ENCODE measurements at places on chromosomes 1 and 21.

DNA sequence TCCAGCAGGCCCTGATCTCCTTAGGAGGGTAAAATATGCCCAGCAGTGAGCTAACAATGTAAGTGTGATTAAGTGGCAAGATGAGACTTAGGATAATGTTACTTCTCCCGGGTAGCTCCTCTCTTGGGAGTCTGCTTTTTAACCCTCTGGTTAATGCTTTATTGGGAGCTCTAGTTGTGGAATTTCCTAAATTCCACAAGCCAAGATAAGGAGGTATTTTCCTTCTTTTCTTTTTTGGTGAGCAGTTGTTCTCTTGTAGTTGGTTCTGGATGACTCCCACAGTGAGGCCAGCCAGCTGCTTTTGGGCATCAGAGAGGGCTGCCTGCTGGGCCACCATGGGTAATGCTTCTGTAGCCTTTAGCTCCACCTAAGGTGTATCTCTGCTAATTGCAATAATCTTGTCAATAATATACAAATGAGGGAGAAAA, 19.3 kb downstream of the C1orf52 start:
- no peak for DNase-seq

GRCh38 chr1:174296309-174296708, 137.0 kb downstream of the RABGAP1L start:
- DNase-seq = no peak

DNA sequence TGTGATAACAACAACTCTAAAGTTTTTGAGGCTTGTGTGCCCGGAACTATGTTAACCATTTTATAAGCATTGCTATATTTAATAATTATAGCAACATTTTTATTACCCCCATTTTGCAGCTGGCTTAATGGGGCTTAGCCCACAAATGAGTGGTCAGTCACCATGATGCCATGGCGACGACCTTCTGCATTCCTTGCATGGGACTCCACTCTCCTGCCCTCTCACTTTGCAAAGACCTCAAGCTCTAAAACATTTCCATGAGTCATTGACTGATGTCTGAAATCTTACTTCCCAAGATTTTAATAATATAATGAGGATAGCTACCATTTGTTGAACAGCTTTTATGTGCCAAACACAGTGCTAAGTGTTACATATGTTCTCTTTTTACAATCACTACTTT, 15.4 kb downstream of the NGF start:
- no peak for DNase-seq

- DNase-seq = no peak
Observed at GRCh38 chr1:165426745-165427144, 18.2 kb downstream of the RXRG start.

DNA sequence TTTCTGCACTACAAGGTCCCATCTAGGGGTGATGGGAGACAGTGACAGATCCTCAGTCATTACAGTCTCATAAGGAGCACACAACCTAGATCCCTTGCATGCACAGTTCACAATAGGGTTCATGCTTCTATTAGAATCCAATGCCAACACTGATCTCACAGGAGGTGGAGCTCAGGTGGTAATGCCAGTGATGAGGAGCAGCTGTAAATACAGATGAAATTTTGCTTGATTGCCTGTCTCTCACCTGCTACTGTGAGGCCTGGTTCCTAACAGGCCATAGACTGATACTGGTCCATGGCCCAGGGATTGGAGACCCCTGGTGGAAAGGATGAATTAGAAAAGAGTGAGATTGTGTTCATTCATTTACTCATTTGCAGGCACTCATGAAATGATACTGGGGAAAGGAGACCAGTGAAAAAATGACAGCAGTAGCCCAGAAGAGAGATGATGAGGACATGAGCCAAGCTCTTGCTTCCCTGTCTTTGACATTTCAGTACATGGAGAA, 251.6 kb upstream of the DUSP10 start:
- DNase-seq = no peak

GRCh38 chr1:31621847-31622730, 4.6 kb downstream of the HCRTR1 start:
- DNase-seq = no peak

- no peak for DNase-seq
Observed at GRCh38 chr1:160070243-160071163, 543 bp upstream of the KCNJ10 start.

- DNase-seq = no peak
Observed at GRCh38 chr1:15826810-15827507, 19.5 kb upstream of the UQCRHL start.

GRCh38 chr1:119564548-119564947, 57.5 kb downstream of the HSD3B1 start:
- DNase-seq = no peak

GRCh38 chr1:152089014-152089674, at the start of gene TCHHL1:
TSS of gene TCHHL1 (minus strand) at chr1:152089064. CDS start at chr1:152088143, 921 bp downstream.
- no peak for DNase-seq

- DNase-seq = no peak
Observed at GRCh38 chr1:187960125-187960638, 1131.4 kb downstream of the PLA2G4A start.

DNA sequence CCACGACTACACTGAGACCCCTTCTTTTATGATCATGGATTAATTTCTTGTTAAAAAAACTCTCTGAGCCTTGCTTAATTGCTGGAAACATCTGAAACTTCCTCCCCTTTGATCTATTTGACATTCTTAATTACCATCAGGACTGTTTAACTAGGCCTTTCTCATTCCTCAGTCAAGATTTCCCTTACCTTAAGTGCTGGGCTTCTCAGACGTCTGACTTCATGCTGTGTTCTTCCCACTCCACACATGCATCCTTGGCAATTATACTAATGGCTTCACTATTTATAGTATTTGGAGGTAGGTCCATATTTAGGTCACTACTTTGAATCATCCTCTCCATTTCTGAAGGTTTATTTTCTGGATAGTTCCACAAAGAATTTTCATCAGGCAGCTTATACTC, 341.3 kb upstream of the TMPRSS15 start:
- DNase-seq = no peak

DNA sequence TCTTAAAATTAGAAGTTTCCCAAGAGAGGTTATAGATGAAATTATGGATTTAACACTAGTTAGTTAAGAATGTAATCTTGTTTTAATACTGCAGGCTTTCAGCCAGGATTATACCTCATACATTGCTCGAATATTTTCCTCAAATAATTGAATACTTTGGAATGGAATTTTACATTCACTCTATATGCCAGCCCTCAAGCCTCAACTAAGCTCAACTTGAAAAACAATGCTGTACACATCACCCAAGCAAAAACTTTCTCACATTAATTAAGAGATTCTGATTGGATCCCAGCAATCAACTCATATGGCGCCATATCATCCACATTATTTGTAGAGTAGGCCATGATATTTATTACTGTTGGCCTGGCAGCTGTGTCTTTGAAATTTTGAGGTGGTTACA, 710.7 kb upstream of the ADAMTS5 start:
- DNase-seq = no peak

GRCh38 chr1:2555634-2556276, 416 bp upstream of the TNFRSF14 start:
- no peak for DNase-seq

GRCh38 chr1:150869683-150870082, 6.7 kb downstream of the ARNT start:
- no peak for DNase-seq

DNA sequence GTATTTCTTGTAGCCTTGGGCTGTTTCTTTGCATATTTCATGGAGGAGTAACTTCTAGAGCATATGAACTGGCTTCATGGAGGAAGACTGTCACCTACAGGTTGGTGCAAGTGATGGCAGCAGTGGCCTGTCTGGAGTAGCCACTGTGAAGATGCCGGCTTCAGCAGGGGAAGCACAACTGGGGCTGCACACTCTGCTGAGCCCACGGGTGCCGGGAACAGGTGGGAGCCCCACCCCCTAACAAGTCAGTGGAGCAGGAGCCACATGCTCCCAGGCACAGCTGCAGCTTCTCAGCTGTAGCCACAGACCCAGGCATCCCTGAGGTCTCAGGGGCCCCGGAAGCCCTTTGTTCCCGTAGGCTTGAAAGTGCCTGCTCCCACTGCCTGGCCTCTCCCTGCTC, 43.2 kb upstream of the C1orf185 start:
- no peak for DNase-seq

DNA sequence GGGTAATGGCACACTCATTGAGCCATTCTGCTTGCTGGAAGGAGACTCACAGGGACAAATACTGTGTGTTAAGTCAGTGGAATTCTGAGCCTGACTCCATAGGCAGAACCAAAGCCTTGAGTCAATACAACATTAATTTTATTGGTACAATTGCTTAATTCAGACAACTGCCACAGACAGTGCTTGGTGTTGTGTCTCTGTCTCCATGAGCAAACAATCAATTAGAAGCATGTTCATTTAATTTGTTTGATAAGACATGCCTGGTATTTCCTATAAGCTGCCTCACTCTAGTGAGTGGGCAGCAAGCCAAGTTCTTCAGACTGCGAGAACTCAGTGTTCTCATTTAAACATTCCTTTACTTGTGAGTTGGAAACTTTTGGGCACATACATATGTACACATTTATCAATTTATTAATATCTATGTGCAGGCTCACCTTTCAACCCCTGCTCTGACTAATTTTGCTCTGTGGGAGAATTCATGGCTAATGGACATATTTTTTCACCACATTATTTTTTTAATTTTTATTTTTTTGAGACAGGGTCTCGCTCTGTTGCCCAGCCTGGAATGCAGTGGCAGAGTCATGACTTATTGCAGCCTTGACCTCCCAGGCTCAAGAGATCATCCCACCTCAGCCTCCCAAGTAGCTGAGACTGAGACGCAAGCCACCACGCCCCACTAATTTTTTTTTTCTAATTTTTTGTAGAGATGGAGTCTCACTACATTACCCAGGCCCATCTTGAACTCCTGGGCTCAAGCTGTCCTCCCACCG, 4.5 kb upstream of the SRSF10 start:
- no peak for DNase-seq

DNA sequence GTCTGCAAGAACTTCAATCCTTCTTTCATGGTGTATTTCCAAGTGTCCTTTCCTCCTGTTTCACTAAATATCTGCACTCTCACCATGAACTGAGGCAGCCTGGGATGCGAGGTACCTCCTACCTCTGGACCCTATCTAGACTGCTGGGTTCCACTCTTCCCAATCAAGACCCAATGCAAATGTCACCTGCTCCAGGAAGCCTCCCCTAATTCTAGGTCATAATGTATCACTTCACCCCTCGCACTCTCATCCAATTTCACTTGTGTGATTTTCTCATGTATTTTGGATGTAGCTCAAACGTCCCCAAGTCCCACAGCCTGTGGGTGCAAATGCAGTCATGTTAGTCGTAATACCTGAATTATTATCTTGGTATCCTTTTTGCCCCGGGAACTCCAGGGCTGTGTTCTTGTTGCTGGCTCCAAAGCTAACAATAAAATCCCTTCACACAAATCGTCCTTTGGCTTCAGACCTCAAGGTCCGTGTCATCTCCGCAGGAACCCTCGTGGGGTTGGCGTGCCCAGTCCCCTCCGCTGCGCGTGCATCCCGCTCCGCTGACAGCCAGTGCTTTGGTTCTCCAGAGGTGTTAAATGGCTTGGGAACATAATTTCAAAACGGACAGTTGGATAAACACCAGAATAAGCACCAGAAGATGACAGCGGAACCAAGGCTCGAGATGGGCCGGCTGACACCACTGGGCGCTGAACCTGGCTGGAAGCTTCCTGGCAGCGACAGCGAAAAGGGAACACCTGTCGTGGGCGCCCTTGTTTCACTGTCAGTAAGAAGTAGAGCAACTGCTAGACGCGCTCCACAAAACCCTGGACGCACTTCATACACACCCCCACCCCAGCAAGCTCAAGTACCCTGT, 1.0 kb upstream of the BACH1 start:
- DNase-seq = no peak

GRCh38 chr1:186202271-186202764, 172.7 kb downstream of the TPR start:
- no peak for DNase-seq

DNA sequence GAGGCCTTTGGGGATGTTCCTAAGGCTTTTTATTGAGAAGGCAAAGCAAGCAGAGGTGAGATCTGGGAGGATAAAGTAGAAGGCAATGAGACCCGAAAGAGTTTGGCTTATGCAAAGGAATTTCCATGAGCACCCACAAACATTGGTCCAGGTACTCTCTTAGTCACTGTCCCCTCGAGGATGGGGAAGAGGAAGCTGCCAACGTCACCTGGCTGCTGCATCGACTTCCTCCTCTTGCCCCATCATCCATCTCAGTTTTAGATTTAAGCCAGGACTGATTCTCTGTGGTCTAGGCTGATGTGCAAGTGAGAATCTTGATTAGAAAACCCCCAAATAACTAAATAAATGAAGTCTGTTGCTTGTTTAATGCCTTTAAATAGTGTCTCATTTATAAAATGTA, 28.7 kb downstream of the RUNX1 start:
- DNase-seq = no peak

DNA sequence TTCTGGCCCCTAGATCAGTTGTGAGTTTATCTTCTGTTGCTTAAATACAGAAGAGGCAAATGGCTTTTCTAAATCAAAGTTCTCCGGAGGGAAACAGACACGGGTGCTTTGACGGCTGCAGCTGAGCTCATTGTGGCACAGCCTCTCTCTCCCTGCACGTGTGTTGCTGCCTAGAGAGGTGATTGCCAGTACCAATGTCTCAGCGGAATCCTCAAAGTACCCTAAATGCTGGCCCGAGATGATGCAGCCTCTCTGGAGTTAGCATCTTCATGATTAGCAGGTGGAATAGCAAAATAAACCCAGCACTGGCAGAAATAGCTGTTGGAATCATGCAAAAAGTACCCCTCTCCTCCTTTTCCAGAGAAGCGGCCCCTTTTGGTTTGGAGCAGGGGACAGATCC, 192.2 kb downstream of the PRDM2 start:
- DNase-seq = no peak

DNA sequence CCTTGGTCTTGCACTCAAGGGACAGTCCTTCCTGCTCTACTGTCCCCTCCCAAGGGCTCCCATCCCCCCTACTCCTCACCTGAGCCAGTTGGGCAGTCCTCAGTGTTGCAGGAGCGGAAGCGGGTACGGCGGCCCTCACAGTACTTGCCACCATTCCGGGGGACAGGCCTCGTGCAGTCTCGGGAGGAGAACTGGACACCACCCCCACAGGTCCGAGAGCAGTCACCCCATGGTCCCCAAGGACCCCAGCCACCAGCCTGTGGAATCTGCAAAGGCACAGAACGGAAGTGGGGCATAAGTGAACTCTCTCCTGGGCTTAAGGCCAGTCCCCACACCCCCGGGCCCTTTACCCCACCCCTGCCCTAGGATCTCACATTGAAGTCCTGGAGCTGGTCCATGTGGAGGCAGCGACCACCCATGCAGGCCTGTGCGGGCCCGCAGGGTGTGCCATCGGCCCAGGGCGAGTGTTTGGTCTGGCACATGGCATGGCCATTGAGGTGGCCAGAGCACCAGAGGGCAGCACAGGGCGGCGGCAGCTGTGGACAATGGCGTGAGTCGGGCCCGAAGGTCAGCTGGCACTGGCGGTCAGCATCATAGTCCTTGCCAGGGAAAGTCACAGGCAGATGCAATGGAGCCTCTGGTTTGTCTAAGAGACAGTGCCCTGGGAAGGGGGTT, 5.2 kb downstream of the ADAMTS4 start:
- DNase-seq = no peak

GRCh38 chr1:29585656-29586055, 349.3 kb downstream of the PTPRU start:
- no peak for DNase-seq

Data from cortex of kidney (tissue), 1 donor.